ENCODE measurements at places on chromosomes 6 and 20.
A peak's percentile ranks its signal among the peaks of the same experiment; 100 is the strongest.

- no peak for DNase-seq
These were observed 82.3 kb upstream of the CLDN20 start for GRCh38 chr6:155181498-155181897.

GRCh38 chr6:146642921-146643320 lies 44.1 kb downstream of the ADGB start:
- DNase-seq: no peak

- no peak for DNase-seq
These were observed 86.4 kb upstream of the CLDN20 start for GRCh38 chr6:155177363-155177961.

DNA sequence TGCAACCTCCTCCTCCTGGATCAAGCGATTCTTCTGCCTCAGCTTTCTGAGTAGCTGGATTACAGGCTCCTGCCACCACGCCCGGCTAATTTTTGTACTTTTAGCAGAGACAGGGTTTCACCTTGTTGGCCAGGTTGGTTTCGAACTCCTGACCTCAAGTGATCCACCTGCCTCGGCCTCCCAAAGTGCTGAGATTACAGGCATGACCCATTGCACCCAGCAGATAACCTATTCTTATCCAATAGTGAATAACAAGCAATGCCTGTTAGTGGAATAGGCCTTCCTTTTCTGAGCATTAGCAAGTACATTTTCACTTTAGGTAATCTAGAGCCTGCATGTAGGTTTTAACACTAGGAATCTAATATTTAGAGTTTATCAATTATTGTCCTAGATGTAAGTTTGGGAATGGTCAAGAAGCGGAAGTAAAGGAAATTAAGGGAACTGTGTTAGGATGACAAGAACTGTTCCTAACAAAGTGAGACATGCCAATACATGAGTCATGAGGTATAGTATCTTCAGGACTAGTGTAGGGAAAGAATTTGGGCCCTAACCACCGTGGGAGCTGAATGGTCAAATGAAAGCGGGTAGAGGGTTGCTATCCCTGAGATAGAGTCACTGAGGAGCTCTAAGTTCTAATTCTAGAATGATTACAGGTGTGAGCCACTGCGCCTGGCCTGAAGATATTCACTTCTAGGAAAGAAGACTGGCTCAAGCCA lies 15.0 kb downstream of the BLTP3A start:
- DNase-seq: no peak

DNA sequence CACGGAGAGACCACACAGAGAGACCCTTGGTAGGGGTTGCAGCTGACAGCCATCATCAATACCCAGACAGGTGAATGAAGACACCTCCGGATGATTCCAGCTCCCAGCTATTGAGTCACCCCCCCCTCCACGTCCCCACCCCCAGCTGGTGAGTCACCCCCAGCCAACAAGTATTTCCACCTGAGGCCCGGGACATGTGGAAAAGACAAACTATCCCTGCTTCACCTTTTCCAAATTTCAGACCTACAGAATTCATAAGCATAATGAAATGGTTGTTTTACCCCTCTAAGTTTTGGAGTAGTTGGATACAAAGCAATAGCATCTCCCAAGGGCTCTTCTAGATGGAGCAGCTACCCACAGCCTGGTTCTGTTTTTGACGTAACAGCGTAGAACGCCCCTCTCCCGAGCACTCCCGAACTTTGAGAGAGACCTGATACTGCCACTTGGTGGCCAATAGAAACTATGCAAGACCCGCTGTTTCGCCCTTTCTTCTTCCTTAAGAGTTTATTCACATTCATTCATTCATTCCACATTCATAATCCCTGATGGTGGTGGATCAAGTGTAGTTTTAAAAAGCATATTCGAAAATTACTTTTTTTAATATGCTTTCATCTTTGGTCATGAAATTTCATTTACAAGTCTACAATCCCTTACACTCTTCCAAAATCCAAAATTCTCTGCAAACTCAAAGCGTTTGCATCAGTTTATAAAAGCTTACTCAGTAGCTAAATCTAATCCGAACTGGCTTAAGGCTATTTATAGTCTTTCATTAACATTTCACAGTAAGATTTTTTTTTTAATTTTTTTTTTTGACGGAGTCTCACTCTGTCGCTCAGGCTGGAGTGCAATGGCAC lies 15.1 kb upstream of the PPP1R16B start:
- DNase-seq: peak; percentile 68

DNA sequence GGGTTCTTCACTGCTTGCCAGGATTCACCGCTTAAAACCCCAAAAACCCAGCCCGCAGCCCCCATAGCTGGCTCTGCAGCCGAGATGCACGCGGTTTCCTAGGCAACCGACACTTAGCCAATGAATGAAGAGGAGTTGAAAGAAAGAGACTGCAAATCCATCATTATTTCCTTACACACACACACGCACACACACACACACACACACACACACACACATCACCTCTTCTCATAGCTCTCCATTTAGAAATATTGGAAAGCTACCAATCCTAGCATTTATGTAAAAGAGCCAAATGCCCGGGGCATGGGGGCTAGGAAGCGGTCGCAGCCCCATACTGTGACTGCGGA lies 3.4 kb upstream of the TUBB2B start:
- no peak for DNase-seq
